ENCODE measurements at places on chromosomes 13 and 19. TPM values are rescaled to one million over a fixed set of nuclear protein-coding genes. Genes with fewer than 3 reads are reported as not detected.

GRCh38 chr19:53696951-53697350 is 65.2 kb downstream of the DPRX start:
- no peak for DNase-seq

DNA sequence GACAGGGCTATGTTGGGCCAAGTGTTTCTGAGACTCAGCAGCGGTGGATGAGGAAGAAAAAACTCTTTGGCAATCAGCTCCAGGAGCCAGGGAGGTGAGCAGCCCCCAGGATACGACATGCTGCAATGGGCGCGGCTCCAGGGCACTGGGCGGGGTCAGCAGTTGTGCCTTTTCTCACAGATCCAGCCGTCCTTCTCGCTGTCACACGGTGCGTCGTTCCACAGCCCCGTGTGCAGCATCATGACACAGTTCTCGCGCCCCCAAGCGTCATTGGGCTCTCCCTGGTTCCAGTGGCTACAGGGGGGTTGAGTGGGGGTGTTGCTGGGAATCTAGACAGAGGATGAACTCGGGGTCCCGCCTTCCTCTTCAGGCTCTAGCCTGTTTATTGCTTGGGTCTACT is 2.7 kb downstream of the CLEC4G start:
- peak; percentile 18 for DNase-seq

C13orf42 gene
- total RNA-seq: not detected

DNA sequence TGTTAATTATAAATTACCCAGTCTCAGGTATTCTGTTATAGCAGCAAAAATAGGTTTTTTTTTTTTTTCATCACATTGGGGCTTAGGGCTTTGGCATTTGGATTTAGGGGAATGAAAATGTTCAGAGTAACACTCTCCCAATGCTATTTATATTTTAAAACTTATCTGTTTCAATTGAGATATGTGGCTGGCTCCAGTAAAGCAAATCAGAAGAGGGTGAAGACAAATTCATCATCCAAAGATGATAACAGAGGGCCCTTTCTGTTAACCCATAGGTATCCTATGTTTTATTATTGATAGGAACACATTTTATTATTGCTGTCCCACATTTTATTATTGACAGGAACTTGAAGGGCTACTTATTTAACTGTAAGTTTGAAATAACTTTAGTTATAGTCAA is 20.5 kb upstream of the TNFRSF19 start:
- DNase-seq: no peak

DNA sequence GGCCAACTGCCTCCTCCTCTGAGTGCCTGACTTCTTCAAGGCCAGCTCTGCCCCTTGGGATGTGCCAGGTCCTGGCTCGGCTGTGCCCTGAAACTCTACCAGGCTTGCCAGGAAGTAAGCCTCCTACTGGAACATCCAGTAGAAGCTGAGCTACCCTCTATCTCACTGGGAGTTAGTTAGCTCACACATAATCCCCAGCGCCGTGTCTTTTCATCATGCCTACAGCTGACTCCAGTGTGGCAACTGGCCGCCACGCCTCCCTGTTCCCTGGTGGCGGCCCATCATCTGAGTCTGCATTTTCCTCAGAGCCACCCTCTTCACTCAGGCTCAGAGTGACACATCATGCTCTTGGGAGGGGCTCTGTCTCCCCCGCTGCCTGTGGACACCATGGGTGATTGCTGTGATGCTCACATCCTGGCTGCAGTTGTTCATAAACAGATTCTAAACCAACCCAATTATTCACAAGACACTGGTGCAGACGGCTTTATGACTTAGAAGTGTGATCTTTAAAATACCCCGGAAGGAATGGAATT is 131.9 kb upstream of the IRS2 start:
- no peak for DNase-seq

GRCh38 chr13:76715075-76715474 is 171.1 kb downstream of the KCTD12 start:
- no peak for DNase-seq

GRCh38 chr13:105165449-105166125 is 1369.9 kb downstream of the EFNB2 start:
- DNase-seq: no peak

LRG1 gene
- total RNA-seq: 11.7 TPM

DNA sequence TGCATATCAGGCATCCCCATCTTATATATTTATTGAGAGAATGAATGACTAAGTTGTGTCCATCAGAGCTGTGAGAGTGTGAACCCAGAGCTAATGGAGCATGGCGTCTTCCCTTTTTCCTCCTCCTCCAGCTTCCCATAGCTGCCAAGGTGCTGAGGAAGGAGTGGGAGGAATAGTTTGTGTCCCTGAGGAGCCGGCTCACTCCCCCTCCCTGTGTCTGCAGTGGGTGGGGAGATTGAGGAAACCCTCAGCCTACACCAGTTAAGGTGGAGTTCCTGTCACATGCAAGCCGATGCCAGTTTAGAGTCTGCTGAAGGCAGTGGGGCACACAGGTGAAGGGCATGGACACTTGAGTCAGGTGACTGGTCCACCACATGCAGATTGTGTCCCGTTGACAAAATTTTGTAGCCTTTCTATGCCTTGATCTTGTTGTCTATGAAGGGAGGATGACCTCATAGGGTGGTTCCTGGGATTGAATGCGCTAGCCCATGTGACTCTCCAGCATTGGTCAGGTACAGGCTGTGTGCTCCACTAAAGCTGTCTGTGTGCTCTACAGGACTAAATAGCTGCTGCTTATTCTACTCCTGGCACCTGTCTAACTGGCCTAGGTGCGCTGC is 47.6 kb upstream of the GPI start:
- DNase-seq: peak; percentile 32

DNA sequence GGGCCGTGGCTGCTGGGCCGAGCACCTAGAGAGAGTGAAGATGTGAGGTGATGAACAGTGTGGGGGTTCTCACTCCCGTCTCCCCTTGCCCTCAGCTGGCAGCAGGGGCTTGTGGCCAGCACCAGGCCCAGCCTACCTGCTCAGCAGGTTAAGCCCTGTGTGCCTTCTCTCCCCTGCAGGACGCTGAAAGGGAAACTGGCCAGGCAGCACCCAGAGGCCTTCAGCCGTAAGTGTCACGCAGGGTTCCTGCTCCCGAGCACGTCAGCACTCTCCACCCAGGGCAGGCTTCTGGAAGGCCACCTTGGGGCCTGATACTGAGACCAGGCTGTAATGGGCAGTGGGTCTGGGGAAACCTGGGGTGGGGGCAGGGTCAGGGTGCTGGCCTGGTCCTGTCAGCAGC is 4.7 kb upstream of the UBA52 start:
- DNase-seq: no peak

Measured in K562 (cell line).